ENCODE measurements at places on chromosomes 16 and 17.

DNA sequence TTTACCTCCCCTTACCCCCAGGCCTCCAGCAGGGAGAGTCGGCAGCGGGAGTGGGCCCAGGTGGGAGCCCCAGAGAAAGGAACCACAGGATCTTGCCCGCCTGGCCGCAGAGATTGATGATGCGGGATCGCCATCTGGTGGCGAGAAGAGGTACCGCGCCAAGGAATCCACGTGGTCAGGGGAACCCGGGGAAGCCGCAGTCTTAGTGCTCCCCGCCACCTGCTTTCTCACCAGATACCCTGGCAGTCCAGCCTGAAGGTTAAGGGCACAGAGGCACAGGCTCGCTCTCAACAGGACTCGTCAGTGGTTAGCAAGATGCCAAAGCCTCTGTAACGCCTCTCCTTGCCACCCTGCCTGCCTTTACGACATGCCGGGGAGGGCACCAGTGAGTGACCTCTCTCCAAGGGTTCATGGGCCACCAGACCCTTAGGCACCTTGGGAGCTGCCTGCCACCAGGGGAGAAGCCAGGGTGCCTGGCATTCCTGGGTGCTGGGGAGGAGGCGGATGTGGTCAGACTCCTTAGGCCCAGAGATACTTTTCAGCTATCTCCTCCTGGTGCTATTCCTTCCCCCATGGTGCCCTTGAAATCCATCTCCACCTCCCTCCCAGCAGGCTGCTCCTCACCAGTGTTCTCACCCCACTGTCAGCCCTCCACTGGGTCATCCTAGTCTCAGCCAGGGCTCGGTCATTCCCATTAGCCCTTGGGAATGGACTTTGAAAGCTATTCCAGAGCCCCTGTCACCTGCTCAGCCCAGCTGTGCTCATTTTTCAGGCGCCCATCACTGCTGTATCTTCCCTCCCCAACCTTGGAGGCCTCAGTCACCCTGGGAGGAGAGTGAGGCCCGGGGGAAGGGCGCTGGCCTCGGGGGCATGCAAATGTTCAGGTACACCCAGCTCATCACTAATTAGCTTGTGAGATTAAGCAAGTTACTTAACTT, 5.5 kb upstream of the RHBDF2 start:
- no peak for DNase-seq

GRCh38 chr17:73731733-73732132, 87.5 kb upstream of the SDK2 start:
- DNase-seq: no peak

DNA sequence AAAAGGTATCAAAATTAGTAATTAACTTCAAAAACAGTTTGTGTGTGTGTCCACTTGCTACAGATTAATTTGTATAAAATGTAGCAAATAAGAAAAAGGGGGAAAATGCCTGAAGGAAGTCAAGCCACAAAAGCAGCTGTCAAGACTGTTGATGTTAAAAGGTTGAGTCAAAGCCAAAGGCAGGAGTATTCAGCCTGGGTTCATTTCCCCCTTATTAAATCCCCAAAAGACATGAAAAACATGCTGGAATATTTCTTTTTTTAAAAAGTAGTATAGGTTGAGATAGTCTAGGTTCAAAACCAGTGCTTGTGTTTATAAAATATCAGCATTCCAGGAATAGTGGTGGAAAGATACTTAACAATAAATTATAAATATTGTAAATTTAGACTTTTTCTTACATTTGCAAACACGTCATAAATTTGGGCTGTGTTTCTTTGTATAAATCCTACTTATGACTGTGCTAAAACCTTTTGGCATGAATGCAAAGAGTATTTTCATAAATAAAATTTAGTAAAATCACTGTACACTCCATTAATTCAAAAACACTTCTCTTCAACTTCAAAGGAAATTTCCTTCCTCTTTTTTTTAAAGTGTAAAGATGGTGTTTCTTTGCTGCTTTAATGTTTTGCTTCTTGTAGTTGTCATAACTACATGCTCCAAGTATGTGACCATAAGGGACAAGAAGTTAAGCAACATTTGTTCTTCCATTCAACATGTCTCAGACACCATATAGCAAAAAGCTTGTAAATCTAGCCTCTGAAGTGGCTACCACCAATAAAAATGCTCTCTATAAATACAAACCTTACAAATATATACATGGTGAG, 72.0 kb downstream of the SKAP1 start:
- no peak for DNase-seq

DNA sequence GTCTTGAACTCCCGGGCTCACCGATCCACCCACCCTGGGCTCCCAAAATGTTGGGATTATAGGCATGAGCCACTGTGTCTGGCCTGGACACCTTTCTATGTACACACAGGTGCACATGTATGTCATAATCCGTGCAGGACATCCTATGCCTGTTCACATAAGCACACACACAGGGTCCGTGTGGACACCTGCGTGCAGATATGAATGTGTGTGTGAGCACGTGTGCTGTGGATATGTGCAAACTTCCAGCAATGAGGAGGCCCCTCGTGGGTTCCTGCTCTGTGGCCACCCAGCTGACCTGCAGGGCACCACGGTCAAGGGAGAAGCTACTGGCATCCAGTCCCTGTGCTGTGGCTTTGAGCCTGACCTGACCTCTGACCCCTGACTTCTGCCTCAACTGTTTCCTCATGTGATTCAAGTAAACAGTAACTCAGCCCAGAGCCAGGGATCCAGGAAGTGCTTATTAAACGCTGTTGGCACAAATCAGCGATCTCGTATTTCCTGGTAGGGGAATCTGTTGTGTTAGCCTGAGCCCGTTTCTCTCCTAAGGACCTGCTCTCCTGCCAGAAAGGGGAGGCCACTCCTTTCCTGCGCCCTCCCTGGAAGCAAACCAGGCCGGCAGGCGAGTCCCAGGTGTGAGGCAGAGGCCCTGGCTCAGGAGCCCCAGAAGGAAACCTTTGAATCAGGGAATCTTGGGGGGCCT, 6.5 kb downstream of the CPNE7 start:
- no peak for DNase-seq

- no peak for DNase-seq
Measured at GRCh38 chr16:89711601-89712273, 9.0 kb downstream of the VPS9D1 start.

DNA sequence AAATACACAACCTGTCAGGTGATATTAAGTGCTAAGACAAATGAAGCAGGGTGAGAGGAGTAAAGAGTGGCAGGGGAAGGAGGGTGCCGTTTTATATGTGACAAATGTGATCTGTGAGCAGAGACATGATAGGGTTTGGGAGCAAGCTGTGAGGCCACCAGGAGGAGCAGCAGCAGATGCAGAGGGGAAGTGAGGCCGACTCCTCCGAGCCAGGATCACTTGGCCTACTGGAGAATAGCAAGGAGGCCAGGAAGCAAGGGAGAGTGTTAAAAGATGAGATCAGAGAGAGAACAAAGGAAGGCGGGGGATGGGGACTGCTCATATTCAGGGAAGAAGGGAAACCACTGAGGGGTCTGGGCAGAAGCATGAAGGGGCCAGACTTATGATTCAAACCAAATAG, 129.4 kb downstream of the TANGO6 start:
- no peak for DNase-seq

DNA sequence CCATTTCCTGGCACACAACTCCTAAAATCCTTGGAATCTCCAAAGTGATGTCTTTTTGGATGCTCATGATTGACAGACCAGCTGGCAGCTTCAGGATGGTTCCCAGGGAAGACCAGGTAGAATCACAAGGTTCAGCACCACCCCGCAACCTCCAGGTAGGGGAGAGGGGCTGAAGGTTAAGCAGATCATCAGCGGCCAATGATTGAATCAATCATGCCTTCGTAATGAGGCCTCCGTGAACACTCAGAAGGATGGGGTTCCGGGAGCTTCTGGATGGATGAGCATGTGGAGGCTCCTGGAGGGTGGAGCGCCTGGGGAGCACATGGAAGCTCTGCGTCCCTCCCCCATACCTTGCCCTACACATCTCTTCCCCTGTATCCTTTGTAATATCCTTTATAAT, 185.9 kb downstream of the SEC14L1 start:
- no peak for DNase-seq

DNA sequence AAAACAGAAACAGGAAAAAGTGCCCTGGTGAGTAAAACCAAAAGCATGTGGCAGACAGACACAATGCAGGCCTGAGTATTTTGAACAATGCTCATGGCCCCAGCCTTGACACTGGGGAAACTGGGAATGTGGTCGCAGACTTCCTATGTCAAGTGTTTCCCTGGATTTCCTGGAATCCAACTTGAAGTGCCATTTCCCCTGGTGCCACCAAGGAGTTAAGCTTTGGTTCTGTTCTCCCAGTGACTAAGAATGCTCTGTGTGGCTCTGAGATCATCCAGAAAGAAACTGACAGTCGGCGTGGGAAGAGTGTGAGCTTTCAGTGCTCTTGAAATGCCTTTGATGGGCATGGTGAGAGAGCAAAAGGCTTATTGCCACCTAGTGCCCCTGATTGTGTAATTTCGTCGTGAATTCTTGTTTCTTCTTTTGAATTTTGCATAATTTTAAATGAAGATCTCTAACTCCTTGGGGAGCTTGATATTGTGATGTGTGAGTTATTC, 96.0 kb downstream of the YPEL2 start:
- no peak for DNase-seq

DNA sequence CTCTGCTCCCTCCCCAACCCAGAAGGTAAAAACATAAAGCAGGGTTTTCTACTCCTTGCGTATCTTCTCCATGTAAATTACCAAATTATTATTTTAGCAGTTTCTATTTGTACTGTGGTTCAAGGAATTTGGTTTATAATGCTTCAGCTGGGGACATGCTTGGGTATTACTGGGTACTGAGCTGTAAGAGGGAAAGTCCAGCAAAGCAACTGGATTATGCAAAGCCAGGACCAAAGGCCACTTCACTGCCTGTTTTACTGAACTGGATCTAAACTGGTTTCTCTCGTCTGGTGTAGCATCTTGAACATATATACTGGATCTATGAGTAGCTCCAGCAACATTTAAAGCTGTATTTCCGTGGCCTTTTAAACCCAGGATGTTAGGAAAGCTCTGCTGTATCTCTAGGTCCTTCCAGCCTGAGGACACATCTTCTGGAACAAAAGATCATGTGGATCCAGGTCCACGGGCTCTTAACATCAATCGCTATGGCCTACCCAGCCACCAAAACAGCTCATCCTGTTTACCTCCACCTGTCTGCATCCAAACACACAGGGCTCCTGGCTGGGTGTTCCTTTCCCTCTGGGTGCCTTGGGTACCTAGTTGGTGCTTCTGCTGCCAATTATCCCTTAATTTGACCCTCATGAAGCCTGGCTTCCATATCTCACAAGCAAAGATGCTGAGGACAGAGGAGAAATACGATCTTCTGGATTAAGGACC, 7.2 kb downstream of the PMP22 start:
- DNase-seq: no peak

DNA sequence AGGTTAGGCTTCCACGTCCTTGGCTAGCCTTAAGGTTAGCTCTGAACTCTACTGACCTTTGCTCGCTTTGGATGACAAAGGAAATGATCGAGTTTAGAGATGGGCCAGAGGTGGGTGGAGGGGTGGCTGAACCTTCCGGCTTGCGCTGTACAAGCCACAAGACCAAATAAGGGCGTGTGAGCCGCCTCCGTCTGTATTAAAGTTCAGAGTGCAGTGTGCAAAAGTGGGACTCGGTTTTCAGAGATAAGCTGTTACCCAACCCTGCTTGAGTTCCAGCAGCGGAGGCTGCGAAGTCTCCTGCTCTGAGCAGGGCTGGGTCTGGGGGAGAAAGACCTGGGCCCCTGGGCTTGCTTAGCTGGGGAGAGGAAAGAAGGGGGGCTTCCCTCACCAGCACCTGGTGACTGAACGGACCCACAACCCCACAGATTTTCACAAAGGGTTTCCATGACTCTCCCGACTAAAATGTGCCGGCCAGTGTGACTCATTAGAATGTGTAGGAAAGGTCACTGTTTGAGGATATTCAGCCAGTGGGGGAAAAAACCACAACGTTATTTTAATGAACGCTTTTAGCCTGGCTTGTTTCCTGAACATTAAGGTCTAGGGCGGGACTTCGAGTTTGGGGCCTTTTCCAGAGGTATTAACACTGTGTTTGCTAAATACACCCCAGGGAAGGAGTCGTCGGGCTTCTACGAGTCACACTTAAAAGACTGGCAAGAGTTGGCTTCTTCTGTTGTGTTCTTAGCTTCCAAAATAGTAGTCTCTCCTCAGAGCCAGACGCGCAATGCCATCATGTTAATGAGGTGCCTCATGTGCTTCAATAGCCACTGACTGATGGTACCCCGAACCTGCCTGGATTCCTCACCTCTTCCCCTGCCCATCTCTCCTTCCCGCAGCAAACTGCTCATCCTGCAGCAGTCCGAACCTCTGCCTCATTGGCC, 67.0 kb downstream of the CENPV start:
- peak; percentile 76 for DNase-seq

DNA sequence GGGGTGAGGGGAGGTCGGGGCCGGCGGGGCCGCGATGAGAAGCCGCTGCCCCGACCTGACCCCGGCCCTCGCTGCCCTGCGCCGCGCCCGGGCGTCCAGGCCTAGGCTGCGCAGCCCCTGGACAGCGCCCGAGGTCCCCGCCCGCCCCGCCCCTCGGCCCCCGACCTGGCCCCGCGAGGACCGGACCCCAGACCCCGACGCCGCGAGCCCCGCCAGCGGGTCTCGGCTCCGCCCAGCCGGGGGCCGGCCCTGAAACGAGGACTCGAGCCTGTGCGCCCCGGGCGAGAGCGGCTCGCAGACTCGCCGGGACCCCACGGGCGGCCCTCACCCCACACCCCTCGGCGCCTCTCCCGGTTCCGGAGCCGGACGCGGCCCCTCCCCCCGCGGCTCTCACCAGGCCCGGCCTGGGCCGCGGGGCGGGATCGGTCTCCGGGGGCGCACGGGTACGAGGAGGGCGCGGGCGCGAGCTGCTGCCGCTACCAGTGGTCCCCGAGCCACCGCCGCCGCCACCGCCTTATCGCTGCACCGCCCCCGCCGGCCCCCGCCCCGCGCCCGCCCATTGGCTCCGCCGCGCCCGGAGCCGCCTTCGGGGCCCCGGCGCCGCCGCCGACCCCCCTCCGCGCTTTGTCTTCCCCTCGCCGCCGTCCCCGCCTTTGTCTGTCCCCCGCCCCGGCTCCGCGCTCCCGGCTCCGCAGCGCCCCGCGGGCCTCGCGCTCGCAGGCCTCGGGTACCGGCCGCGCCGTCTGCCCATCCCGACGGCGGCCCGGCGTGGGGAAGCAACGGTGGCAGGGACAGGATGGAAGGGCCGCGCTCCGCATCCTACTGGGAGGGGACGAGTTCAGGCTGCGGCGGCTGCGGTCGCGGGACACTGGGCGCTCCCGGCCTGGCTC, at the start of gene LIMD2:
LIMD2 (minus strand) TSS at position 488 of the 890 bp plus-strand sequence. CDS start 827 bp downstream, outside the sequence.
- DNase-seq: no peak

Measured in urinary bladder (tissue), 4 donors.